ENCODE measurements at places on chromosomes 7 and 10.

DNA sequence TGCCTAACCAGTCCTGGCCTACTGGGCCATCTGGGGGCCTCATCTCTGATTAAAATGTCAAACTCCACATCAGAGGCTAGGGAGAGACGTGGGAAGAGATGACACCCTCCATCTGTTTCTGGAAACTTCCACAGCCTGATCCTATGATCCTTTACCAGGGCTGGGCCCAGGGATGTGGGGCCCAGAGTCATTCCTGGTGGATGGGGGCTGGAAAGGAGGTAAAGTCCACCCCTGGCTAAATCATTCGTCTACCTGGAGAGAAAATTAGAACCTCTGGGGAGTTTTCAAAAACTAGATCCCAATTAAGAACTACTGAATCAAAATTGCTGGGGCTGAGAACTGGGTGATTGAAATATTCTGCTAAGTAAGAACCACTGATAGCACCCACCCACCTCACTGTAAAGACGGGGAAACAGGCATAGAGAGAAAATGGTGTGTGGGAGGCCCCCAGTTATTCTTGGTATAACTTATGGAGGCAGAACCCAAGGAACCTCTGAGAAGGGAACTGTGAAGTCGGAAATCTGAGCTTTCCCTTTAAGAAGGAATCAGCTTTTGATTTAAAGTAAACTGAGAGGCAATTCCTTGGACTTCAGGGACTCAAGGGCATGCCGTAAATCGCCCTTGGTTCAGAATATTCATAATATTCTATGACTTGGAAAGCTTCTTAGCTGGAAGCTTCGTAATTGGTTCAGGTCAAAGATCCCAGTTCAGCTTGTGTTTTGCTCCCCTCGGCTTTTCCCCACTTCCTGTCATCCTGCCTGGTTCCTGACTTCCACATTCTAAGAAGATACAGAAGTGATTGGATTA is 53.1 kb downstream of the PRKAG2 start:
- DNase-seq = no peak

- DNase-seq = no peak
Observed at GRCh38 chr10:64091897-64092296, 570.7 kb downstream of the REEP3 start.

GRCh38 chr10:94251568-94251967 is 111.2 kb downstream of the NOC3L start:
- DNase-seq = no peak

DNA sequence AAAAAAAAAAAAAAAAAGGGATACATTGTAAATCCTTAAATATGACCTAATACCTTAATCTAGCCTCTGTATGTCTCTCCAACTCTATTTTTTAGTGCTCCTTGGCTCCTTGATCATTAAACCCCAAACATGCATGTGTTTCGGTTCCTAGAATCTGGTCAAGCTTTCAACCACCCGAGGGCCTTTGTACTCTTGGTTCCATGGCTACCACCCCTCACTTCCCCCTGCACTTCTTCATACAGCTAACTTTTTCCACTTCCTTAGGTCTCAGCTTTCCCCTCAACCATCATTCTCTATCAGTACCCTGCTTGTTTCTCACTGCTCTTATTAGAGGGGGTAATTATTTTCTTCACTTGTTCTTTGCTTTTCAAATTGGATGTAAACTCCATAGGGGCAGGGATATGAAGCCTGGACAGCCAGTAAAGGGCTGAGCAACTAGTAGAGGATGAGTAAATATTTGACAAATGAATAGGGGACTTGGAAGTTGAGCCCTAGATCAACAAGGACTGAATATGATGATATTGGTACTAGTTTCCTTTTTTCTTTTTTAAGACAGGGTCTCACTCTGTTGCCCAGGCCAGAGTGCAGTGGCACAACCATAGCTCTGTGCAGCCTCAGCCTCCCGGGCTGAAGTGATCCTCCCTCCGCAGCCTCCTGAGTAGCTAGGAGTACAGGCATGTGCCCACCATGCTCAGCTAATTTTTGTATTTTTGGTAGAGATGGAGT is 4.3 kb upstream of the GDI2 start:
- no peak for DNase-seq

- DNase-seq = no peak
Observed at GRCh38 chr10:121772884-121773283, 154.9 kb downstream of the ATE1 start.

- no peak for DNase-seq
Observed at GRCh38 chr10:116125180-116125579, 147.8 kb downstream of the GFRA1 start.

- no peak for DNase-seq
Observed at GRCh38 chr7:102129636-102130370, 156.9 kb upstream of the SH2B2 start.

DNA sequence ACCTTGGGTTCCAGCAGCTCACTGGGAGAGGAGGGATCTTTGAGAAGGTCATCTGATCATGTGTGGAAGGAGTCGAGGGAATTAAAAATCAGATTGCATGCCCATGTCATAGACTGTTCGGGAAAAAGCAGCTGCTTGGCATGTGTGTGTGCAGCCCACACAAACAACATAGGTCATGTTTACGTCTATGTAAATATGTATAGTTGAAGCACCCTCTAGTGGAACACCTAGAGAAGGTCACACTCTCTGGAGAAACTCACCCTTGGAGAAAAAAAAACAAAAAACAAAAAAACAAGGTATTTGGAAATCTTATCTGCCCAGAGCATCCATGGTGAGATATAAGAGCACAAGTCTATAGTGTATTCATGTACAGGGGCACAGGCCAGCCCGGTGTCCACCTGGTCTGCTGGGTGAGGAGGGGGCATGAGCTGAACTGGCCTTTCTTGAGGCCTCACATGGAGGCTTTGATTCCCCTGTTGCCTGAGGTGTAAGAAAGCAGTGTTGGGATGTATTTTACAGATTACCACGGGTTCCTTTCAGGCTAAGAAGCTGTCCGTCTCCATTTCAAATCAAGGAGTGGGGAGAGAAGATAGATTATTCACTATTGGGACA is 98.0 kb downstream of the NPY start:
- DNase-seq = peak; percentile 18

GRCh38 chr10:101126684-101127628 is 4.1 kb upstream of the TLX1 start:
- DNase-seq = no peak

DNA sequence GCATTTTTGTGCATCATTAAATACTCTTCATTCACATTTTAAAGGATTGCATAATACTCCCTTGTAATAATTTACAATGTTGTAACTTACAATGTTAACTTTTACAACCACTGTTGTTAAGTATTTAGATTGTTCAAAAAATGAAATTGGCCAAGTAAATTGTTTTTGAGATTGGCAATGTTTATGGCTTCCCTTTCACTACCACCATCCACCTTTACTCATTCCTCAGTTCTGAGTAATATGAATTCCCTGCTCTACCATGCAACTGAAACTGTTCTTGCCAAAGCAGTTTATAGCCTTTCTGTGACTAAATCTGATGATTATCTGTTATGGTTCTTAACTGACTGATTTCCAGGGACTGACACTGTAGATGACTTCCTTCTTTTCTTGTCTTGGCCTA is 80.5 kb upstream of the TMEM106B start:
- peak; percentile 83 for DNase-seq

GRCh38 chr10:44939691-44940401 is 19.8 kb upstream of the RASSF4 start:
- no peak for DNase-seq

DNA sequence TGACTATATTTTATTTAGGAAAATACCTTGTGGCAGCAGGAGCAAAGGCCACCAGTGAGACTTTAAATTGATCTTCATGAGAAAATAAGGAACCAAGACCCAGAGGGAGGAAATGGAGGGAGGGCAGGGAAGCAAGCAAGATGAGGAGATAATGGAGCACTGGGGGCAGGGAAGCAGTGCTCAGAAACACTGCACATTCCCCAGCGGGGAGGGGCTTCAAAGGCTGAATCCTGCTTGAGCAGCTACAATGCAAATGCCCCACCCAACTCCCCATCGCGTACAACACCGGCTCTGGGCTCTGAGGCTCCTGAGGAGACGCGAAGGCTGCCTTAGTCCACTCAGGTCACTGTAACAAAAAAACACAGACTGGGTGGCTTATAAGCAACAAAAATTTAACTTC is 503.8 kb downstream of the GRID1 start:
- no peak for DNase-seq

GRCh38 chr7:30888747-30889146 is 22.9 kb upstream of the AQP1 start:
- DNase-seq = peak; percentile 25

DNA sequence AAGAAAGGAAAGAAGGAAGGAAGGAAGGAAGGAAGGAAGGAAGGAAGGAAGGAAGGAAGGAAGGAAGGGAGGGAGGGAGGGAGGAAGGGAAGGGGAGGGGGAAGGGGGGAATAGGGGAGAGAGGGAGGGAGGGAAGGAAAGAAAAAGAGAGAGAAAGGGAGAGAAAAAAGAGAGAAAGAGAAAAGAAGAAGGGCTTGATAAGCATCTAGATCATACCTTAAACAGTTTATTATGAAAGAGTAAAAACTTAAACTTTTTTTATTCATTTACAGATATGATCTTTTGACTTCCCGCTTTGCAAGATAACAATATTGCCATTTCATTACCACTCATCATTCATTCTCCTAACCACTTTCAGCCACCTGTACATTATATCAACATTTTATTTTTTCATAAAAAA is 53.6 kb upstream of the TMEM106B start:
- no peak for DNase-seq

- no peak for DNase-seq
Observed at GRCh38 chr10:17645621-17646345, 1.8 kb downstream of the STAM start.

DNA sequence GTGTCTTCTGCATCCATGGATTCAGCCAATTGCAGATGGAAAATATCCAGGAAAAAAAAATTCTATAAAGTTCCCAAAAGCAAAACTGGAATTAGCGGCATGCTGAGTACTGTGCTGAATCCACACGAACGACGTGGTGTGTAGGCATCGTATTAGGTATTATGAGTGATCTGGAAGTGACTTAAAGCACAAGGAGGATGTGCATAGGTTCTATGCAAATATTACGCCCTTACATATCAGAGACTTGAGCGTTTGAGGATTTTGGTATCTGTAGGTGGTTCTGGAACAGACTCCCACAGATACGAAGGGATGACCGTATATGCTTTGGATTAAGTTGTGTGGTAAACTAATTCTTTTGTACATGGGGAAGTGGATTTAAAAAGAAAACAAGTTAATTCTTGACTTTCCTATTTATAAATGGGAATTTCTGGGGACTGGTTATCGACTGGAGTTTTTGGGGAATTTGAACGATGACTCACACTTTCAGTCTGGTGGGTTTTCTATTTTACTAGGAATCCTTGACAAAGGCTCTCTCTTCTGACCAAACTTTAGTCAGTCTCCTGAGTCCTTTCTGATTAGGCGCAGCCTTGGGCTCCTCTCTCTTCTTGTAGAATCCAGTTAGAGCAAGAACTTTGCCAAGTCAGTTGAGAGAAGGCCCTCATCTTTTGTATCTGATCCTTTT is 5.4 kb upstream of the NUB1 start:
- no peak for DNase-seq

DNA sequence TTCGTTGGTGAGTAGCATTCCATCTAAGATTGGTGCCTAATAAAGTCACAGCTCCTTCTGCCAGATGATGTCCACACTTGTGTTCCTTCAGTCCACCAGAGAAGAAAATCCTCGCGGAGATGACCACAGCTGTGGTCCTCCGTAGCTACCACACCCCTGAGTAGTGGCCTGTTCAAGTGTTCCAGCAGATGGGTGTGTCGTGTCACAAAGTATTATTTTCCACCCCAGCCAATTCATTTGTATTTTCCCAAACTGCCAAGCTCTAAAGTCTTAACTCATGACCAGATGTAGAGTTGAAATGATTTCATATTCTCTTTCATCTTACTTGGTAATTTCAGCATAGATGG is 251.3 kb upstream of the TCF7L2 start:
- no peak for DNase-seq

GRCh38 chr10:3512263-3512662 is 272.7 kb downstream of the KLF6 start:
- no peak for DNase-seq

DNA sequence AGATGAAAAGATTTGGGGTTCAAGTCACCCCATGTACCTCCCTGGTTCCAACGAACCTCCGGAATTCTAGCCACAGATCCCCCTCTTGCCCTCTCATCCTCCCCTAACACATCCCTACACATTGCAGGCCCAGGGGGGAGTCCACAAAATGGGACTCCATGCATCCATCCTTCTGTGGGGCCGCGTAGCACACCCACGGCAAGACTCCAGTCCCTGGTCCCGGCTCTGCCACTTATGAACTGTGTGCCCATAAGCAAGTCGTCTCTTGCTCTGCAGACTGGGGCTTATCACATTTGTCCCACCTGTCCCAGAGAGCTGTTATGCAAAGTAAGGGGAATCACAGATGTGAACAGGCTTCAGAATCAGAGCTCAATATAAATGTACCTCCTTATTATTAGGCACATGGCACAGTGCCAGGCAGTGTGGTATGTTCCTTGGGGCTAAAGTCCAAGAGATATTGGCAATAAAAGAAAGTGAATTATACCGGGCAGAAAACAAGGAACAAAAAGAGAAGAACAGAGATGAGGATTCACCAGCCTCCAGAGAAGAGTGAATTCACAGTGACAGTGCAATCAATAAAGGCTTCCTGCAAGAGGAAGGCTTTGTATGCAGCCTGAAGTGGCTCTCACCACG is 73.9 kb downstream of the KCNMA1 start:
- DNase-seq = peak; percentile 20

DNA sequence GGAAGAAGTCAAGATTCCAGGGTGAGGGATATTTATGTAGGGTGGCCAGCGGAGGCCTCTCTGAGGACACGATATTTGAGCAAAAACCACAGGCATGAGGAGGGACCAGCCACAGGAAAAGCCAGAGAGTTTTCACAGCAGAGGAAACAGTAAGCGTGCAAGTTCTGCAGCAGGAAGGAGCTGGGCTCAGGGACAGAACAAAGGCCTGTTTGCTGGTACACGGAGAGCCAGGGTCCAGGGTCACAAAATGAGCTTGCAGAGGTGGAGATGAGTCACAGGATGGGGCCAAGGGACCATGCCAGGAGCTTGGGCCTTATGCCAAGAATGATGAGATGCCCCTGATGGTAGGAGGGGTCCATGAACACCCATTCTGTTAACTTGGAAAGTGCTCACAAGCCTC is 283.5 kb downstream of the PLXNA4 start:
- no peak for DNase-seq

GRCh38 chr10:17616403-17617030 is 657 bp downstream of the HACD1 start:
- DNase-seq = peak; percentile 74

GRCh38 chr7:68893411-68893810 is 704.9 kb upstream of the AUTS2 start:
- no peak for DNase-seq

All from LoVo (cell line).